Activated naive CD8-positive, alpha-beta T cell treated with anti-CD3 and anti-CD28 coated beads for 36 hours (primary cell): ENCODE measurements at places on chromosomes 2 and 18.

- DNase-seq, result no peak
Measured at GRCh38 chr2:42503291-42503690, 9.5 kb upstream of the KCNG3 start.

- no peak for DNase-seq
Measured at GRCh38 chr18:36427831-36428230, 130.3 kb downstream of the FHOD3 start.

DNA sequence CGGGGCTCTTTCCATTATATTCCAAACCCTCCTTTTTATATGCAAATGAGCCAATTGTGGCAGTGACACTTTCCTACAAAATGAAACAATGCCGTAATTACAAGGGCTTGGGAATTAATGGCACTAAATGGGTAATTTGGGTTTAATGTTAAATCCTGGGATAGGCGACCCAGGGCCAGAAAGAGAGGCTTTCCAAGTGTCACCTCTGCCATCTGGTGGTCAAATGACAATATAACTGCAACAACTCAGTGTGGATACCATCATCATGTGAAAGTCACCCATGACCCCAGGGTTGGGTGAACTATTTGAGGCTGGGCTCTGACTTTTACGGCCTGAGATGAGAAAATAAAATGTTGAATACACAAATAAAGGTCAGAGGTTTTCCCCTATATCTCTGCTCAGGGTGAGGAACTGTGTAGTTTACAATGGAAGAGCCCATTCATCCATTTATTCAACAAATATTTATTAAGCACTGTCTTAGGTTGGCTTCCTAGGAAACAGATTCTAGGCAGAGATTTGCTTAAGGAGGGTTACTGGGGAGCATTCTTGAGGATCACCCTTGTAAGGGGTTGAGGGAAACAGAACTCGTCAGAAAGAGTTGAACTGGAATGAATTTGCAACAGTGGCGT is 13.6 kb upstream of the THADA start:
- peak; percentile 21 for DNase-seq

- DNase-seq, result no peak
Measured at GRCh38 chr2:54546923-54547720, 91.0 kb downstream of the SPTBN1 start.

DNA sequence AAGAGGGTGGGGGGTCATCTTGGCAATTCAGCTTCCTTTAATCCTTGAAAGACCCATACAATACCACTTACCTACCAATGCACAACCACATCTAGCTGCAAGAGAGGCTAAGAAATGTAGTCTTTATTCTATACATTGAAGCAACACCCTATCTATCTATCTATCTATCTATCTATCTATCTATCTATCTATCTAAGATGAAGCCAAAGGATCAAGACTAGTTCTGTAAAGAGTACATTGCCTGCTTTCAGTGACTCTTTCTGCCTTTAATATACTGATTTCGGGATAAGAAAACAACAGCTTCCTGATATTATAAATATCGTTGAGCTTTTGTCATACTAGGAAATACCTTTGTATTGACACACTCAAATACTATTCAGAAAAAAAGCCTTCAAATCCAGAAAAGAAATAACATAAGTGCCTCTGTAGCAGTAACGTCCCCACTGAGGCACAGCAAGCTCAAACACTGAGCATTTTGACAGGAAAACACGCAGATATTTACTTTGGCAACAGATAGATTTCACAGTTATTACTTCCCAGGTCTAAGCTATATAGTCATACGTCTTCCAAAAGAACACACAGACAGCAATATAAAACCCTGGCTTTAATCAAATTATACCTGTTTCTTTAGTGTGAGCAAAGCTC is 139.4 kb upstream of the SERTAD2 start:
- no peak for DNase-seq

DNA sequence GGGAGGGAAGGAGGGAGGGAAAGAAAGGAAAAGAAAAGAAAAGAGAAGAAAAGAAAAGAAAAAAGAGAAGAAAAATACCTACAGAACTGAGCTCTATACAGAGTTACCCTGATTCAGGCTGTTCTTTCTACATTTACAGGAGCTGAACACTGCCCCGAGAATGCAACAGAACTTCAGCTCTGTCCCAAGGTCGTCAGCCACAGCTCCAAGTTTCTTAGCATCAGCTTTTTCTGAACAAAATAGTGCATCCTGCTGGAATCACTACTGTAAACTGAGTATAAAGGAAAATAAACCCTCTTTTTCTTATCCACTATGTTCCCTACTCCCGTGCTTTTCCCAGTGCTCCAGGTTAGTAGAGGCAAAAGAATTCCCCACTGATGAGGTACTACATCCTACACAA is 4.7 kb upstream of the PPP4R1 start:
- no peak for DNase-seq
